ENCODE measurements at places on chromosomes 6 and 20.
A peak's percentile ranks its signal among the peaks of the same experiment; 100 is the strongest.

DNA sequence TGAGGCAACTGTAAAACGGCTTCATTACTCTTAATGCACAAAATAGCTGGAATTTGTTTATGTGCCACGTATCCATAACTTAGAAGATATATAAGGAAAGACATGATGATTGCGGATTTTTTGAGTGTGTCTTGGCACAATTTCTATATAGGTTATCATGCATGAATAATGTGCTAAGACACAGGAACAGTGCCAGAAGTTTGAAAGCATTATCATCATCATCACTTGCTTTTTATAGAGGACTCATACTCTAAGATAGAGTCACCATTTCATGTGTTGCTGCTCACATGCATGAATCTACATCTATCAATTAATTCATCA lies 113.4 kb downstream of the ELOVL4 start:
- no peak for DNase-seq

DNA sequence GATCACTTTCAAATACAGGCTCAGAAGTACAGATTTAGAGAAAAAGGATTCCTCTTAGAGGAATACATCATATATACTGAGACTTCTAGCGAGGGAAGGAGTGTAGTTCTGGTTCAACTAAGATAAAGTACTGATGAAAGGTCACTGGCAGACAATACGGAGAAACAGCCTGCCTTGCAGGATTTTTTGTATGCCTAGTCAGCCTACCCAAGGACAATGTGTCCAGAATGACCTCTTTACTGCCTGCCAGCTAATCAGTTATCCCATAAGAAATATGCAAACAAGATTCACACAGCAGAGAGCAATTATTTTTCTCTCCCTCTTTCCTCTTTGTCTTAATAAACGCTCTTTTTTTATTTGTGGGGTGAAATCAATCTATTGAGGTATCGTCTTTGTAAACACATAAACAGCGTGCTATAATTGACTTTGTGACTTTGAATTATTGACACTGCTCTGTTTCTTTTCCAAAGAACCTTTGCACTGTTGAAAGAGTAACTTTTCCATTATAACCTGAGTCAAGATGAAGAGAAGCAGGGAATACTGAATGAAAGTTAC lies 1.4 kb upstream of the TSPYL4 start:
- peak; percentile 20 for DNase-seq

- no peak for DNase-seq
Observed at GRCh38 chr6:16397623-16398022, 159.2 kb downstream of the GMPR start.

DNA sequence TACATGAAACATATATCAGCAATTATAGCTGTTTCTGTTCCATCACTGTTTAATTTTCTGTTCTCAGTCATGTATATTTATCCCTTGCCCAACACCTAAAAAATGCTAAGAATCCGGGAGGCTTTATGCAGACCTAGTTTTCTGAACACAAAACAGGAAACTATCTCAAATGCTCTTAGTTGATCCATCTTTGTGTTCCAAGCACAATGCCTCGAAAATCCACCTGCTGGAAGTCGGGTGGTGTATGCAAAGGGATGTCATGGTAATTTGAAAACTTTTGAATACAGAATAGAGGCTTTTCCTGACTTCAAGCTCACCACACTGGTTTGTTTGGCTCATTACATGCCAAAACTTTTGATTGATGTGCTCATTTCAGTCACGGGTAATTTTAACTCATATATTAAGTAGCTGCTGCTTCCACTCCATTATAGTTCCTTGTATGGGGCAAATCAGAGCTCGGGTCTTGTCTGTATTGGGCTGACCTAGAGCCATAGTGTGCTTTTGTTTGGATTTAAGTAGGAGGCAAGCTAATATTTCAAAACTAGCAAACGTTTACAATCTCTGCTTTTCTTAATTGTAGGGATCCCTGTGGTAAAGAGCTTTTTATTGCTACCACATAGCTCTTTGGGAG lies 646.5 kb upstream of the EPHA7 start:
- DNase-seq, result no peak

- DNase-seq, result no peak
Observed at GRCh38 chr6:148383658-148384368, 41.2 kb downstream of the SASH1 start.

DNA sequence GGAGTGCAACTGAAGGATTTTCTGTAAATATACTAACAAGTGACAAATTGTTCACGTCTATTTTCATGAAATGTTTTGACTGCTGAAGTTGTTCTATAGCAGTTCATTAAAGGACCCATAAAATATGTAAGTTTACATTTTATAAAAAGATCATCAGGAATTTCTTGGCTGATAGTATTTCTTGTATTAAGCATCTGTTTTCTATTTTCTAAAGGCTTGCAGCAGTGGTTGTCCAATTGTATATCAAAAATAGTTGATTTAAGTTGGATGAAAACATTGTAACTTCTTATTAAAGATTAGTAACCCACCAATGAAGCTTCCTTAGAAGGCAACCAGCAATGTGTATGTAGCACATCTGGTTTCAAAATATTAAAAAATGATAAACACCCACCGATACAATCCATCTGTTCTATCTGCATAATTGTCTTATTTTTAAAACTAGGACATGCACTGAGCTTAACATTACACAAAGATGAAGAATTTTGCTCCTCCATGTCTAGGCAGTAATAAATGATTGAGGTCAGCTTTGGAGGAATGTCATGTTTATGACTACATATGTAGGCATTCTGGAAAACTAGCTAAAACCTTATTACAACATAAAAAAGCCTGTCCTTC lies 301.3 kb upstream of the TCF21 start:
- DNase-seq, result no peak

DNA sequence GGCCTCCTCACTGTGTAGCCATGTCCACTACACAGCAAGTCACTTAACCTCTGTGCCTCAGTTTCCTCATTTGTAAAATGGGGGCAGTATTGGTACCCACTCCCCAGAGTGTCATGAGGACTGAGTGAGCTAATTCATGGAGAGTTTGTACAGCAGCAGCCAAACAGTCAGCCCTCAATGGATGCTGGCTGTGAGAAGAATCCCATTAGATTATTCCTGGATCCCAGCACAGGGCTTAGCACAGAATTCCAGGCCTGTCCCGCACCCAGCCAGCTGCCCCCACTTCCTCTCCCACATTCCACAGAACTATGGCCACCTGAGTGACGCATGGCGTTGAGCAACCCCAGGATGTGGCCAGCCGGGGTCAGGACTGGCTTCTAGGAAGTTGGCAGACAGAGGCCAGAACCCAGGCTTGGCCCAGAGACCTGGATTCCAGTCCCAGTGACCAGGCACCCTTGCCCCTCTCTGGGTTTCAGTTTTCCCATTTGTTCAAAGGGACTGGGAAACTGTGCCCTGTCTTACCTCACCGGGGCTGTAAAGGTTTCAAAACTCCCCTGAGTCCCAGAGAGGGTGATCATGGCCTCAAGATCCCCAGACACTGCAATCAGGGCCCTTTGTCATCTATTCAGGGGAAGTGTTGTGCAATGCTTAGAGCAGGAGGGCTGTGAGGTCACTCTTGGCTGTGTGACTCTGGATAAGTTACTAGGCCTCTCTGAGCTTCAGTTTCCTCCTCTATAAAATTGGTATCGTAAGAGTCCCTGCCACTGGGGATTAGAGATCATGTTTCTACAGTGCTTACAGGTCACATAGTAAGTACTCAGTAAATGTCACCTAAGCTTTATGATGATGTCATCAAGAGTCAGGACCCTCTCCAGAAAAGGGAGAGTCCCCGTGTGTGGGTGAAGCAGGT lies 3.0 kb upstream of the TGM2 start:
- peak; percentile 40 for DNase-seq

DNA sequence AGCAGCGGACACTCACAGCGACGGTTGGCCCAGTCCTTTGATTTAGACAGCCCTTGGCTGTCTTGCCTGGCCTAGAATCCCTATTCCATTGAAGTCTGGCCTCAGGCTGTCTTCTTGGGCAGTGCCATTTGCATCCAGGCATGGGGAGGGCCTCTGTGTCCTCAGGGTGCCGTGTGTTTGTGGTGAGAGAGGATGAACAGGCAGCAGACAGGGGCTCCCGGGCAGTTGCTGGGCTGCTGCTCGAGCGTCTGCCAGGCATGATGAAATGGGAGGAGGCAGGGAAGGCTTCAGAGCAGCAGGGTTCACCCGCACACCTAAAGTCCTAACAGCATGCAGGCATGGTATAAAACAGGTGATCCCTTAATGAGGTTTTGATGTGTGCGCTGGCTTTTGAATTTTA lies 126.9 kb downstream of the SOBP start:
- DNase-seq, result no peak

GRCh38 chr6:112927641-112928320 lies 580.7 kb downstream of the RFPL4B start:
- DNase-seq, result no peak

DNA sequence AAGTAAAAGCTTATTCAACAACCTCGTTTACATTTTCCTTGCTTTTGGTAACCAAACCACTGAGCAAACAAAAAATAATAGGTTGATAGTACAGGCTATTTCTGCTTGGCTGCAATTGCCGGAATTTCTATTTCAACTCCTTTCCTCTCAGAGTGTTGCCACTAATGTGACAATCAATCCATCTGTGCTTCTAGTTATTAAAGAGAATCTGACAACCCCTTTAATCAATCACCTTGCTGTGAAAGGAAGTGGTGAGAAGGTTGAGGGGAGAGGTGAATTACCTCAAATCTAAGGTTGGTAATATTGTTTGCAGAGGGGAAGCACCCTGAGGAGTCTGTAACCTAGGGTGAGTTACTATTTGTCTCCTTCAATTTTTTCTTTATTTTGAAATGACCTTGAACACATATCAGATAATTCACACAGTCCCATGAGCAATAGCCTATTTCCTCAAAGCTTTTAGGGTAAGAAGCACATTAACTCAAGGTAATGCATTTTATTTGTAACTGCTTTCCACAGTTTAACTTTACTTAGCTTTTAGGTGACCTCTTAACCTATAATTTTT lies 603.4 kb downstream of the MMUT start:
- DNase-seq, result no peak

DNA sequence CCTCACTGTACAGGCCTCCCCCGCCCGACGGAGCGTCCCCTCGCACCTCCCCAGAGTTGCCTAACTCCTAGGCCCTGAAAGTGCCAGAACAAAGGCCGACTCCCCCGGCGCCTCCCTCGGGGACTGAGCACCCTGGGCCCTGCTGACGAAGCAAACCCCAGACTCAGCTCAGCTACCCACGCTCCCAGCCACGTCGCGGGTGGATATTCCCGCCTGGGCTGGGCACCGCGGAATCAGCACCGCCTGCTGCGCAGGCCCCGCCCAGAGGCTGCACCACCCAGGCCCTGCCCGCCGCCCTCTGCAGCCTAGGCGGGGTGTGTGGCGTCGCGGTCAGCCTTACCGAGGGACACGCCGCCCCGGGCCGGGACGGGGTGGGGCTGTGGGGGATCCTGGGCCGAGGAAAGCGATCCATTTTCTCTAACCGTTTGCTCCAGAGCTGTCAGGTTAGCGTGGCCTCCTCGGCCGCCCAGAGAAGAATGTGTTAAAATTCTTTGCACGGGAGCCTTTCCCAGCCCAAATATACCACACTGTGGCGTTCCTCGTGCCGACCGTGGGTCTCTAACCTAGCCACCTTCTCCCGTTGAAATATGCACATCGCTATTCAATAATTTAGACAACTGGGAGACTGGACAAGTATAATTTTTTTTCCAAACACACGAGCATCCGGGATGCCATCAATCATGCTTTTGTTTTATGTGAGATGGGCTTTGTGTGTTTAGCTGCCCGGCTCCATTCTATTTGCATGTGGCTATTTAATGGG lies 31.4 kb downstream of the TFAP2A start:
- no peak for DNase-seq

DNA sequence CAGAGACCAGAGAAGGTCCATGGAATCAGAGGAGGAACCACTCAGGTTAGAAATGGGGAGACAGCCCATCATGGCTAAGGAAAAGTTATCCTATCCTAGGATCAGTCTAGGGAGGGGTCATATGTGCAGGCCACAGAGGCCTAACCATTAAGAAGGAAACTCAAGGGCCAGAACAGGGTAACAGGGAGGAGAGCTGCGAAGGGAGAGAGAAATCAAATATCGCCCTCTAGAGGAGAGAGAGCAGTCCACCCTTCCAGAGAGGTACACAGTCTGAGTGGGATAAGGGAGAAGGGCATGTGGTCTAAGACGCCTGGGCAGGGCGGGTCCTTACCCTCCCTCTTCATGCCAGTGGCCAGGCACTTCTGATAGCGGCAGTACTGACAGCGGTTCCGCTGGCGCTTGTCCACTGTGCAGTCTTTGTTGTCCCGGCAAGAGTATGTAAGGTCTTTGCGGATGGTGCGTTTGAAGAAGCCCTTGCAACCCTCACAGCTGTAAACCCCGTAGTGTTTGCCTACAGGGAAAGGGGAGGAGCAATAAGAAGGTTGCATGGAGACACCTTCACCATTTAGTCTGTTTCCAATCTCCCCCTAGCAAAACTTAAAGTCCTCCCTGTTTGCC lies 2.9 kb downstream of the RXRB start:
- peak; percentile 72 for DNase-seq

DNA sequence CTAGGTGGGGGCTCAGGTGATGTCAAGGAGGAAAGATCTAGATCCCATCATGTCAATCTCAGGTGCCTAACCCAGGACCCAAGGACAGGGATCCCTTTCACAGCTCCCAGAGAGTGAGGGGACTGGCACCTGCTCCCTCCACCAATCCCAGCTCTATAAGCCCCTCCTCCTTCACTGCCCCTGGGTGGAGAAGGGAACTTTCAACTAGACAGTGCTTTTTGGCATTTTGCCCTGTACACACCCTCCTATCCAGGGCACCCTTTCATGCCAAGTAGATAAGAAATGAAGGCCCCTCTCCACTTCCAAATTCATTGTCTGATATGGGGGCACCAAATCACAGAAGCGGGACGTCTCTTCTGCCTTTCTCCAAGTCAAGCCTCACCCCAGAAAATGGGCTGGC lies 61.6 kb downstream of the MDGA1 start:
- DNase-seq, result no peak

GRCh38 chr6:142185641-142186040 lies 38.6 kb downstream of the VTA1 start:
- no peak for DNase-seq

DNA sequence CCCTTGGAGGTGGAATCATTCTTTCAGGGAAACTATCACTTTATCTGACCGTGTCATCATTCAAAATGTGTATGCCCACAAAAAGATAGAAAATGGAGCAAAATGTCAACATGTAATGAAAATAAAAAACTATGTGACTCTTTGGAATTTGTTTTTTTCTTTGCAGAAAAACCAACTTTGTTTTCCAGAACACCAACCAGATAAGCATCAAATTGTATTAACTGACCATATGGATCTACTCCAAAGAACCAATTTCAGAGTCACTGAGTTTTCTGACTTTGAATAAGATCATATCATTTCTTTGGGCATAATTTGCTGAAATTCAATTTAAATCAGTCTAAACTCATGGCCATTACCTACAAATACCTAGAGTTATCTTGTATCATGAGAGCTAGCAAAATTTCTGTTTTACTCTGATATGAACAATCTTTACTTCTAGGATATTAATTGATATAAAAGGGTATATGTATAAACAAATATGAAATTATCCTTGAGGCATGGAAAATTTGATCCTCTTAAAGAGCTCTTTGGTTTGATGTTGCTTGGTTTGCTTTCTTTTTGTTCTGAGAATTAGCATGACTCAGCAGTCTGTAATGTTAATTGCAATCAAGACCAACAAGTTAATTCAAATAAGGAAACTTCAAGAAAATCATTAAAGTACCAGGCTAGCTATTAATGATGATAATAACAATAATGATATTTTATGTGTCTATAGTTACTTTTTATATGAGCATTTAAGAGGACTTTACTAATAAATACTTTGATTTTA lies 444.4 kb upstream of the MARCKS start:
- no peak for DNase-seq
